CD4-positive, alpha-beta T cell treated with Interleukin-6 at 100 ng/mL for 8 hours (primary cell): ENCODE measurements at places on chromosomes 2 and 18.

- no peak for DNase-seq
Observed at GRCh38 chr2:58866040-58866439, 624.9 kb upstream of the FANCL start.

GRCh38 chr2:54560146-54560881 lies 104.2 kb downstream of the SPTBN1 start:
- DNase-seq = peak; percentile 44

DNA sequence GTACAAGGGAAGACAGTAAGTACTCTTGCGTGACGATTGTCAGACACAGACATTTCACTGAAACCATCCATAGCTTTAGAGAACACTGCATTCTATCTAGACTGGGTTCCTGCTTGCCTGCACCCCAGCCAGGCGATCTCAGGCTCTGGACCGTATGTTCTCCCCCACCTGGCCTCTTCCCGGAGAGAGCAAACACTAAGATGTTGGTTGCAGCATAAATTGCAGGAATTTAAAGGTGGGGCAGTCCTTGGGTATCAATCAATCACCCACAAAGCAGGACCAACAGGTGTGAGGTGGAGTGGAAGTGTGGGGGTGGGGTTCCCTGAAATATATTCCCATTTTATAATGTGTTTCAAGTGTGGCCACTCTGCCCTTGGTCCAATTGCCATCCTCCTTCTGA lies 103.6 kb upstream of the TGFA start:
- no peak for DNase-seq

DNA sequence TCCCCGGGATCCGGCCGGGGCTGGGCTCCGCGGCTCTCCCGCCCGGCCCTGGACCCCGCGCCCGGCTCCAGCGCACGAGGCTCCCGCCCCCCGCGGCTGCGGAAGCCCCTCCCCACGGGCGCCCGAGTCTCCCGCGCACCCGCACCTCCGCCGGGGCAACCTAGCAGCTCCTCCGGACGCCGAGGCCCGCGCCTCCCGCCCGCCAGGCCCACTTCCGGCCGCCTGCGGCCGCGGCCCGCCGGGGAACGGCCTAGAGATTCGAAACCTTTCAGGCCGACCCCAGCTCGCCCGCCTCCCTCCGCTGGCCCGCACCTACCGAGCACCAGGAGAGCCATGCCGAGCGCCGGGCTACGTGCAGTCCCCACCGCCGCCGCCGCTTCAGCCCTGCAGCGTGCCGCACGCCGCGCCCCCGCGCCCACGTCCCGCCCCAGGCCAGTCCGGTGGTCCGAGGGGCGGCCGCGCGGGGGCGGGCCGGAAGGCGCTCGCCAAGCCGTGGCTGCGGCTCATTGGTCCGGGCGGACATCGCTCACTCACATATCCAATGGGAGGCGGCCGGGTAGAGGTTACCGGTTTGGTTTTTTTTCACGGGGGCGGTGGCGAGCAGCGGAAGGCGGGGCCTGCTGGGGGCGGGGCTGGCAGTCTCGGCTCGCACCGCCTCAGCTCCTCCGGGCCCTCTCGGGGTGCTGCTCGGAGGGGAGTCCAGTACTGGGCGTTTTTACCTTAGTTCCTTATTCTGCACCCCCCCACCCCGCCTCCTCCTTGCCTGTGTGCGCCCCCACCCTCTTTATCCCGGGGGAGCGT lies at the start of gene PDIA6:
TSS of gene PDIA6 (minus strand) at position 424 of the 801 bp plus-strand sequence. CDS start at position 335, 89 bp downstream.
- peak; percentile 93 for DNase-seq

DNA sequence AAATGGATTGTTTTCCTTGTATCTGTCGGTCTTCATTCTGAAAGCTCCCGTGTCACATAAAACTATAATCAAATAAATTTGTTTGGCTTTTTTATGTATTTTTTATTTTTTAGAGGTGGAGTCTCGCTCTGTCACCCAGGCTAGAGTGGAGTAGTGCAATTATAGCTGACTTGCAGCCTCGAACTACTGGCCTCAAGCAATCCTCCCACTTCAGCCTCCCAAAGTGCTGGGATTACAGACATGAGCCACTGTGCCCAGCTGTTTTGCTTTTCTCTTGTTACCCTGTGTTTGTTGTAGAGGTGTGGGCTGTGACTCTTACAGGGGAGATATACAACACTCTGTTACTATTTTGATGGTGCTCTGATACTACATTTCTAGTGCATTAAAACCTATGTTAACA lies 2.2 kb downstream of the GALM start:
- DNase-seq = no peak

DNA sequence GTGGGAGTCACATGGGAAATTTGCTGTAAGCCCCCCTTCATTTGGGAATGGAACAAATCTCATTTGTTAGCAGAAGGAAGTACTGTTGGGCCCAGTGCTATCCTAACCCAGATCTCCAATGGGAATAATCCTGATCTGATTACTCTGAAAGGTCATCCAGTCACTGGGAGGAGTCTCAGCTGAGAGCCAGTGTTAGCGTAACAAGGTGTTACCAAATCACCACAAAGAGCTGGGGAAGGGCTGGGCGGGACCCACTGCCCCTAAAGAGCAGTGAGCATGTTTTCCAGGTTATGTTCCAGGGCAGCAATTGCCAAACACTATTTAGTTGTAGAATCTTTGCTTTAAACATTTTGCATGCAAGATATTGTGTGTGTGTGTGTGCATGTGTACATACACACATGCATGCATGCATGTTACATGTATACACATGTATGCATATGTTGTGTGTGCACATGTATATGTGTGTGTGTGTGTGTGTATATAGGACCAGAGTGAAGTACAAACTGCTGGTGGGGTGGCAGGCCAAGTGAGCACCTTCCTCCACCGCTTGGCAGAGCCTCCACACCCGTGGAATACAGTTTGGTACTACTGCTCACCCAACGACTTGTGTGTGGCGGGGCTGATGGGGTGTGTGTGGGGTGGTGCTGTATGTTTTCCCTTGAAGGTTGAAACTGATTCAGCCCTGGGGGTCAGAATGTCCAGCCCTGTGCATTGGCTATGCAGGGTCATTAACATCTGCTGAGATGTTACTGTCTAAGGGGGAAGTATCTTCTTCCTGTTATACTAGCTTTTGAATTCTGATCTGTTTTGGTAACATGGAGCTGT lies 15.2 kb downstream of the INPP5D start:
- no peak for DNase-seq
